Mesothelial cell of epicardium (in vitro differentiated cells): ENCODE measurements at places on chromosomes 16 and 17.

- DNase-seq: no peak
- peaks cover 17% of the 10 kb centered on the region for H3K36me3 ChIP-seq
- H3K4me1 ChIP-seq: peaks cover 22% of the 10 kb centered on the region
These were observed 1.3 kb downstream of the METTL23 start for GRCh38 chr17:76727745-76728456.

DNA sequence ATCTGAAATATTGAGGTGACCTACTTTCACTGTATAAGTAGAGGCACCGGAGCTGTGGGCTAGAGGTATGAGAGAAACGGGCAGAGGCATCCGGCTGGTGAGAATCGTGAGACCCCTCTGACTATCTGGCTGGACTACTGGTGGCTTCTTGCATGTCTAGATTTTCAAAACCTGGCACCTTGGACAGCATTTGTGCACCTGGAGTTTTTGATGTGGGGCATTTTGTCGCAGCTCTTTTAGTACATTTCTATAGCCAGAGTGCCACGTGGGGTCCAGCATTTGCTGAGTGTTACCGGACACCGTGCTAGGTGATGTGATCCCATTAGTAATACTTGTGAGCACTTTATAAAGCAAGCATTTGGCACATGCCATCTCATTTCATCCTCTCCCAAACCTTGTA lies 32.6 kb upstream of the SHISA9 start:
- H3K4me1 ChIP-seq: no peaks in the 10 kb centered on the region
- peaks cover 29% of the 10 kb centered on the region for H3K27me3 ChIP-seq
- DNase-seq: no peak
- H3K4me3 ChIP-seq: no peak overlapping the region
- H3K36me3 ChIP-seq: no peaks in the 10 kb centered on the region

- H3K4me3 ChIP-seq: no peak overlapping the region
- peaks cover 21% of the 10 kb centered on the region for H3K36me3 ChIP-seq
- peaks cover 27% of the 10 kb centered on the region for H3K4me1 ChIP-seq
- no peak for DNase-seq
- no peaks in the 10 kb centered on the region for H3K27me3 ChIP-seq
- peak overlapping the region; percentile 79 for H3K27ac ChIP-seq
These were observed 42.7 kb upstream of the CORO6 start for GRCh38 chr17:29665481-29665810.

DNA sequence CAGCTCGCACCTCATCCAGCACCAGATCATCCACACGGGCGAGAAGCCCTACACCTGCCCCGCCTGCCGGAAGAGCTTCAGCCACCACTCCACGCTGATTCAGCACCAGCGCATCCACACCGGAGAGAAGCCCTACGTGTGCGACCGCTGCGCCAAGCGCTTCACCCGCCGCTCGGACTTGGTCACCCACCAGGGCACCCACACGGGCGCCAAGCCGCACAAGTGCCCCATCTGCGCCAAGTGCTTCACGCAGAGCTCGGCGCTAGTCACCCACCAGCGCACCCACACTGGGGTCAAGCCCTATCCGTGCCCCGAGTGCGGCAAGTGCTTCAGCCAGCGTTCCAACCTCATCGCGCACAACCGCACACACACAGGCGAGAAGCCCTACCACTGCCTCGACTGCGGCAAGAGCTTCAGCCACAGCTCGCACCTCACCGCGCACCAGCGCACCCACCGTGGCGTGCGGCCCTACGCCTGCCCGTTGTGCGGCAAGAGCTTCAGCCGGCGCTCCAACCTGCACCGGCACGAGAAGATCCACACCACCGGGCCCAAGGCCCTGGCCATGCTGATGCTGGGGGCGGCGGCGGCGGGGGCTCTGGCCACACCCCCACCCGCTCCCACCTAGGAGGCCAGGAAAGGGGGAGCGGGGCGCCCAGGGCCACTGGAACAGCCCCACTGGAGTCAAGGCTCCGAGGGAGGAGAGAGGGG lies 7.5 kb downstream of the ZNF205 start:
- H3K4me3 ChIP-seq: no peak overlapping the region
- DNase-seq: no peak
- peaks cover 12% of the 10 kb centered on the region for H3K36me3 ChIP-seq
- H3K27me3 ChIP-seq: no peaks in the 10 kb centered on the region

DNA sequence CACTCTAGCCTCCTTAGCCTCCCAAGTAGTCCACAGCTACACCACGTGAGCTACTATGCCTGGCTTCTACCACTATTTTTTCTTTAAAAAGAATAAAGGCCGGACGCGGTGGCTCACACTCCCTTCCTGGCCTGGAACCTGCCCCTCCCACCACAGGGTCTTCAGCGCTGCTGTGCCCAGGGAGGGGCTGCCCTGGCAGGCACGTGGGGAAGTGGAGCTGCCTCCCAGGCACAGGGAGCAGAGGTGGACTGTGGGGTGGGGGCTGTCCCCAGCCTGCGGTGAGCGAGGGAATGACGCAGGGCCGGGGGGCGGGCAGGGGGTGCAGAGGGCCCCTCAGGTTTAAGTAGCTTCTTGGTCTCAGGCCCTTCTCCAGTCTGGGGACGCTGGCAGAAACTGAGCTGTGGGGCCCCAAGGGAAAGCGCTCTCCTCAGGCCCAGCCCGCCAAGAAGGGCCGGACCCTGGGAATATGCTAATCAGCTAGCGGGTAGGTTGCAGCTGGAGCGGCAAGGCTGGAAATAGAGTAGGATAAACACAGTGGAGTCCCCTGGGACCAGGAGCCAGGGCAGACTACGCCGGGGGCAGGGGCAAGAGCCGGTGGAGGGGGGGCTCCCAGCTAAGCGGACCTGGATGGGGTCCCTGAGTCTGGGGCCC lies 46.8 kb downstream of the TIMM22 start:
- H3K27me3 ChIP-seq: no peaks in the 10 kb centered on the region
- peak; percentile 19 for DNase-seq
- no peak overlapping the region for H3K4me3 ChIP-seq
- peaks cover 27% of the 10 kb centered on the region for H3K4me1 ChIP-seq

DNA sequence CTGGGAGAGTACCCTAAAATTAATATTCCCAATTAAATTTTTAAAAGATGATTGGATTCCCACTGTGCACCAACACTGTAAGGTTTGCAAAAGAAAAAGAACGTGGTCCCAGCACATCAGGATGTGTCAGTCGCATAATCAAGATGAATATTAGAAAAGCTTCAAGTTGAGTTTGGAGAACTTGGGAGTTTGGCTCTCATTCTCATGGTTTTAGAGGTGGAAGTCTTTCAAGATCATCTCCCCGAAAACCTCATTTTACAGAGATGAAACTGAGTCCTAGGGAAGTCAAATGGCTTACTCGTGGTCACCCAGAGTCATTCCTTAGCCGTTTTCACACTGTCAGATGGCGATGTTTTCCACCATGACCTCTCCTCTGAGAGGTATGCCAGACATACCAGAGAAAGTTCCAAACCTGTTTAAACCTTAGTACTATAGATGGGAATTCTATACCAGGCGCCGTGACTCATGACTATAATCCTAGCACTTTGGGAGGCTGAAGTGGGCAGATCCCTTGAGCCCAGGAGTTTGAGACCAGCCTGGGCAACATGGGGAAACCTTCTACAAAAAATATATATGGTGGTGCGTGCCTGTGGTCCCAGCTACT lies 1.2 kb downstream of the SEC14L1 start:
- peaks cover 19% of the 10 kb centered on the region for H3K36me3 ChIP-seq
- H3K4me3 ChIP-seq: peak overlapping the region; percentile 83
- H3K27me3 ChIP-seq: no peaks in the 10 kb centered on the region
- peaks cover 27% of the 10 kb centered on the region for H3K4me1 ChIP-seq

GRCh38 chr16:4501071-4501478 lies 24.9 kb downstream of the HMOX2 start:
- H3K4me1 ChIP-seq: peaks cover 12% of the 10 kb centered on the region
- peak overlapping the region; percentile 69 for H3K27ac ChIP-seq
- no peaks in the 10 kb centered on the region for H3K36me3 ChIP-seq

DNA sequence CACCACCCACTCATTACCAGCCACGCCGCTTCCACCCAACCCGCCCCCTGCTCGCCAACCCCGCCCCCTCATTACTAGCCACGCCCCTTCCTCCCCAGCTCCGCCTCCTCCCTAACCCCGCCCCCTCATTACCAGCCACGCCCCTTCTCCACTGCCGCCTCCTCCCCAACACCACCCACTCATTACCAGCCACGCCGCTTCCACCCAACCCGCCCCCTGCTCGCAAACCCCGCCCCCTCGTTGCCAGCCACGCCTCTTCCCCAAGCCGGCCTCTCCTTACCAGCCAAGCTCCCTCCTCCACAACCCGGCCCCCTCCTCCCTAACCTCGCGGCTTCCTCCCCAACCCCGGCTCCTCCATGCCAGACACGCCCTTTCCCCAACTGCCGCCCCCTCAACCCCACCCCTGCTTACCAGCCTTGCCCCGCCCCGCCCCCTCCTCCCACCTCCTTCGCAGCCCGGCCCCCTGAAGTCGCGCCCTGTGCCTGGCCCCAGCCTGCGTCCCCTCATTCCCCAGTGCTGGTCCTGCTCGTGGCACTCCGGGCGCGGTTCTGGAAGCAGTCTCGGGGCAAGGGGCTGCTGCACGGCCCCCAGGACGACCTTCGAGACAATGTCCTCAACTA lies 7.3 kb downstream of the SLC22A31 start:
- H3K27me3 ChIP-seq: peaks cover 26% of the 10 kb centered on the region
- DNase-seq: no peak
- H3K27ac ChIP-seq: no peak overlapping the region
- H3K4me1 ChIP-seq: no peaks in the 10 kb centered on the region
- H3K4me3 ChIP-seq: no peak overlapping the region

DNA sequence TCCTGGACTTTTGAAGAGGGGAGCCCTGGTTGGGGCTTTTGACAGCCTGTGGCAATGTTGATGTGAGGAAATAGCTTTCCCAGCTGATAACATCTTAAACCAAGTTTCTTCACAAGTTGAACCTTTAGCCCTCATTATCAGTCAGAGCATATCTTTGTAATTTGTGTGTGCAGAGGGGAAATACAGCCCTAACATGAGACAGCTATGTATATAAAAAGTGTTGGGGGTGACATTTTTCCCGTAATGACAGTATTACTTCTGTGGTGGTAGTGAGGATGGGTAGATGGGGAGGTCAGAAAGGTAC lies 221.1 kb downstream of the FTO start:
- H3K36me3 ChIP-seq: no peaks in the 10 kb centered on the region
- no peaks in the 10 kb centered on the region for H3K27me3 ChIP-seq
- H3K4me1 ChIP-seq: peaks cover 49% of the 10 kb centered on the region
- no peak overlapping the region for H3K4me3 ChIP-seq
